ENCODE measurements at places on chromosomes 4 and X.

DNA sequence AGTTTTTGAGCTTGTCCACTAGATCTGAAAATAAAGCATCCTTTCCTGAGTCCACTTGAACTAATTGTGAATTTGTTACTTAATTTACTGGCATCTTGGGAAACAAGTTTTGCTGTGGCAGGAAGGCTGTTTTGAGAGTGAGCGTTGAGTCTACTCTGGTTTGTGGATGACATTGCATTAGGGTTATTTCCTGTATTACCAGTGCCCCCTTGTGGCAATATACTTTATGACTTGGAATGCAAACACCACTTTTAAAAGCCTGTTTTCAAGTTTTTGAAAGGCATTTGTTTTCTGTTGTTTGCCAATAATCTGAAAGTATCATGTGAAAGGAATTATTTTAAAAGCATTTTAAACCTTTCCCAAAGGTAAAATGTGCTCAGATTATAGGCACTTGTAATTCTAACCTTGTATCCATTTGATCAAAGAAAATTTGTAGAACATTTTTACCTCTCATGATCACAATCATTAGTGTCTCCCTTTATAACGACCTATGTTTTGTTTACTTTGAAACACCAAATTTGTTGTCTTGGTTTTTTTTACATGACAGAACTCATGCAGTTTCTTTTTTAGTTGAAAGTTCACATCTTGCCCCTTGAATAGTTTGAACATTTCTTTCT, 18.0 kb upstream of the CYP2U1 start:
- peaks cover 2% of the 10 kb centered on the region for H3K4me1 ChIP-seq
- no peak overlapping the region for H3K4me3 ChIP-seq
- no peak overlapping the region for H3K27ac ChIP-seq
- DNase-seq: no peak
- H3K36me3 ChIP-seq: peaks cover under 1% of the 10 kb centered on the region

DNA sequence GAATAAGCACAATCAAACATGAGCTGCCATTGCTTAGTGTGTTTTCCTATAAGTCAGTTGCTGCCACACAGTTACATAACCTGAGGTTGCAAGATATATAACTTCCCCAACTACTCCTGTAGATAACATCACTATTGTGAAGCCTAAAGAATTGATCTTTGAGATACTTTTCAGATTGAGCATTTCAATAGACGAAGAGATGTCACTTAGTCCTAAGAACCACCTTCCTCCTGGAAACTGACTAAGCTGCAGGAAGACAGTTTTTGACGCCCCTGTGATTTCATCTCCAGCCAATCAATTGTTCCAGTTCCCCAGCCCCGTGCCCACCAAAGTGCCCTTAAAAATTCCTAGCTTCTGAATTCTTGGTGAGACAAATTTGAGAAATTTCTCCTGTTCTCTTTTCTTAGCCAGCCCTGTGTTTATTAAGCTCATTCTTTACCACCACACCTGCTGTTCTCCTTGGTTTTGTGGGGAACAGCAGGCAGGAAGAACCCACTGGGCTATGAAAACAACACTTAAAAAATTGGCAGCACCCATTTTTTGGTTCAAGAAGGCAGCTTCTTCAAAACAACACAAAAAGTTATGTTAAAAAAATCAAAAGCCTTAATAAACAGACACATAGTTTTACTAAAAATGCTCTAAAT, 317.1 kb upstream of the PABPC4L start:
- no peaks in the 10 kb centered on the region for H3K4me1 ChIP-seq
- DNase-seq: no peak
- H3K4me3 ChIP-seq: no peak overlapping the region
- H3K27ac ChIP-seq: no peak overlapping the region

DNA sequence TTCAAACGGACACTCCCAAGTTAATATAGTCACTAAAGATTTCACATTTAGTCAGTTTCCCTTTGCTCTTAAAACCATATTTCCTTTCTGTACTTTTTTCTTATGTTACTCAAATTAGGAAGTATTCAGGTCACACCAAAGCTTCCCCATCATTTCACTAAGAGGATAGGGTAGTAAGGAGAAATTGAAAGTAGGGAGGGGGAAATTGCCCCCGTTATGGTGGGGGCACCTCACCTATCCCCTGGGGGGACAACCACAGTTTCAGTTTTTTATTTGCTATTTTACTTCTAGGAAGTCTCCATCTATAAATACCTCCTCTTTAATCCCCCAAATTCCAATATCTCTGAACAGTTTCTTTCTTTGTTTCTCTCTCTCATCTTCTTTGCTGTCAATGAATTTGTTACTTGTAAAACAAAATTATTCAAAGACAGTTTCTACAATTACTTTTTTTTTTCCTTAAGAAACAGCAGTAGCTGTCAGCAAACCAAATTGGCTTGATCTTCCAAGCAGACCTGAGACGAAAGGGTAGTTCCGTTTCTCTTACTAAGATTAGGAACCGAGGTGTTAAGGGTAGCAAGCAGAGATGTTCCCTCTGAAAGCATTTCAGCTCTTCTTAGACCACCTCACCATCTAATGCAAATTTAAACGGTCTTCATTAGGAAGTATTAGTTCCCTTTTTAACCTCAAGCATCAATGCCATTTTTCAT, 160.2 kb upstream of the KLF3 start:
- no peaks in the 10 kb centered on the region for H3K27me3 ChIP-seq
- H3K36me3 ChIP-seq: no peaks in the 10 kb centered on the region
- no peak overlapping the region for H3K4me3 ChIP-seq
- H3K4me1 ChIP-seq: peaks cover 49% of the 10 kb centered on the region

GRCh38 chr4:26094911-26095310, 180.9 kb downstream of the SMIM20 start:
- no peak for DNase-seq
- H3K27ac ChIP-seq: no peak overlapping the region
- H3K27me3 ChIP-seq: peaks cover 22% of the 10 kb centered on the region
- peaks cover 14% of the 10 kb centered on the region for H3K36me3 ChIP-seq
- no peak overlapping the region for H3K4me3 ChIP-seq
- peaks cover 16% of the 10 kb centered on the region for H3K4me1 ChIP-seq

- H3K27me3 ChIP-seq: no peaks in the 10 kb centered on the region
- H3K4me3 ChIP-seq: no peak overlapping the region
- H3K4me1 ChIP-seq: no peaks in the 10 kb centered on the region
- H3K27ac ChIP-seq: no peak overlapping the region
- DNase-seq: no peak
Observed at GRCh38 chrX:117301086-117301485, 815.5 kb downstream of the KLHL13 start.

DNA sequence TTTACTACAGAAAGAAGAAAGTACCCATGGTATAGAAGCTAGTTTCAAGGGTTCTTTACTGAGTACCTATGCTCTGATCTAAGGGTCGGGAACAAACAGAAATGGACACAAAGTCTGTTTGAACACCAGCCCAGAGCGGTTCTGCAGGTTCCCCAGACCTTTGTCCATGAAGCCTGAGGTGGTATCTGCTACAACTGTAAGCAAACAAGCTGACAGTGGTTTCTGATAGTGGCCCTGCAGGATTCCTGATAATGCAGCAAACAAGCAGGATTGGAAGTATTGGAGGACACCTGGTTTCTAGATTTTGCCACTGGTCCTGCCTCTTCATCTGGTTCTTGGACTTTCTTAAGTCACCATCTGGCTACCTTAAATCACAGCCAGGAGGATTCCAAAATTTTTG, 23.7 kb downstream of the SMPX start:
- no peaks in the 10 kb centered on the region for H3K36me3 ChIP-seq
- no peak overlapping the region for H3K4me3 ChIP-seq
- no peaks in the 10 kb centered on the region for H3K4me1 ChIP-seq
- H3K27me3 ChIP-seq: peaks cover 9% of the 10 kb centered on the region

GRCh38 chrX:9114245-9114644, 80.3 kb upstream of the FAM9B start:
- H3K4me3 ChIP-seq: no peak overlapping the region
- H3K27ac ChIP-seq: no peak overlapping the region
- H3K4me1 ChIP-seq: peaks cover 6% of the 10 kb centered on the region

DNA sequence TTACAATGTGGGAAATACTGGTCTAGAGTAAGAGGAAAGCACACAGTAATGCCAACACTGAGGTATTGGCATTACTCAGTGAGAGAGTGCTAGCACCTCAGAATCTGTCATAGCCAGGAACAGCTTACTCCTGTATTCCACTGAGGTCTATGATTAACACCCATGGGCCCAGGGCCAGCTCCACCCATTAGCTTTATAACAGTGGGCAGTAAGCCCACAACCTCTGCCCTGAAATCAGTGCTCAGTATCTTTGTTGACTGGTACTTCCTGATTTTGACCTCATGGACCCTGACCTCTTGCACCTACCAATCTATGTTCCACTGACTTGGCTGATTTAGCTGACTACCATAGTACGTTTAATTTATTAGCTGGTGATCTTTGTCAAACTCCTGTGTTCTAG, 56.1 kb downstream of the LANCL3 start:
- no peaks in the 10 kb centered on the region for H3K36me3 ChIP-seq
- DNase-seq: no peak
- H3K4me3 ChIP-seq: no peak overlapping the region
- H3K27ac ChIP-seq: no peak overlapping the region

- DNase-seq: no peak
- peak within 1 kb of the TSS; percentile 47 for H3K4me3 ChIP-seq
- no peaks in the 10 kb centered on the region for H3K36me3 ChIP-seq
Observed at GRCh38 chrX:50813843-50814661, at the start of gene SHROOM4. TSS of gene SHROOM4 (minus strand) at chrX:50814194. CDS start at chrX:50814018, 176 bp downstream.

- H3K4me3 ChIP-seq: no peak overlapping the region
- no peaks in the 10 kb centered on the region for H3K4me1 ChIP-seq
- no peak overlapping the region for H3K27ac ChIP-seq
- H3K27me3 ChIP-seq: peaks cover 7% of the 10 kb centered on the region
Observed at GRCh38 chr4:7206911-7207567, 14.7 kb downstream of the SORCS2 start.

DNA sequence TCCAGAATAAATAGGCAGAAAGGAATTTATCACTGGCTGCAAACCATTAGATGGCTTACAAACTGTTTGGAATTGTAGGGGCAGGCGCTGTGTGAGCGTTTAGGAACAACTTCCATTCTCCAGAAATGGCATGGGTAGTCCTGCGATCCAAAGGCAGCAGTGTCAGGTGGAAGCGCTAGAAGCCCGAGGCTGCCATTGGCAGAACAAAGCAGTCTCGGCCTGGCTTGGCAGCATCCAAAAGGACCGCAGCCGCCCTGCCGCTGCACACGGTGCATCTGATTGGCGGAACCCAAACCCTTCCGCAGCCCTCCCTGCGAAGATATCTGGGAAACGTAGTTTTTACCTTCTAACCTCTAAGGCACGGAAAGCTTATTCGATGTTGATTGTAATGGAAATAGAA, 23.6 kb upstream of the YTHDC1 start:
- H3K4me1 ChIP-seq: peaks cover 13% of the 10 kb centered on the region
- no peaks in the 10 kb centered on the region for H3K36me3 ChIP-seq
- no peaks in the 10 kb centered on the region for H3K27me3 ChIP-seq
- H3K27ac ChIP-seq: no peak overlapping the region
- DNase-seq: peak; percentile 70

DNA sequence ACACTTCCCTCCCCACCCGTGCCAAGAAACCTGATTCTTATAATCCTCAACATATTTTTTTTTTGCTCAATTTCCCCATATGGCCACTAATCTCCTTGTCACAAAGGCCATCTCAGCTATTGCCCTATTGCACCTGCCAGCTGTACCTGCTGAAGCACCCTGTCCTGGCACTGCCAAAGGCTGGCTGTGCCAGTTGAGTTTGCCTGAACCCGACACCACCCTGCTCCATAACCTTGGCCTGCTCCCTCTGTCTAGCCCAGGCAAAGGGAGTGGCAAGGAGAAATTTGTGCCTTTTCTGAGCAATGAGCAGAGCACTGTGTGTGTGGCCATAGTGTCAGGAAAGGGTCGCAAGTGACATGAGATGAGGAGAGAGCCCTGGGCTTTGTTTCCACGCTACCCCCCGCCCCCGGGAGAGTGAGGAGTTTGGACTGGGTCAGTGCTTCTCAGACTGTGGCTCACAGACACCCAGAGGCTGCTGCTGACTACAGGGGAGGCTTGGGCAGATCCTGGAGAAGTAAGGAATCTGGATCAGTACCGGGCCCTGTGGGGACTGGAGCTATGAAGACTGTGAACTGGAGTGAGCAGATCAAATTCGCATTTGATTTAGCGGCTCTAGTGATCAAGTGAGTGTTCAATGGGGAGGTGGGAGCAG, 42.2 kb upstream of the HMGB3 start:
- H3K4me1 ChIP-seq: no peaks in the 10 kb centered on the region
- peaks cover 1% of the 10 kb centered on the region for H3K36me3 ChIP-seq
- no peak for DNase-seq
- H3K27ac ChIP-seq: no peak overlapping the region
- no peaks in the 10 kb centered on the region for H3K27me3 ChIP-seq
- no peak overlapping the region for H3K4me3 ChIP-seq

DNA sequence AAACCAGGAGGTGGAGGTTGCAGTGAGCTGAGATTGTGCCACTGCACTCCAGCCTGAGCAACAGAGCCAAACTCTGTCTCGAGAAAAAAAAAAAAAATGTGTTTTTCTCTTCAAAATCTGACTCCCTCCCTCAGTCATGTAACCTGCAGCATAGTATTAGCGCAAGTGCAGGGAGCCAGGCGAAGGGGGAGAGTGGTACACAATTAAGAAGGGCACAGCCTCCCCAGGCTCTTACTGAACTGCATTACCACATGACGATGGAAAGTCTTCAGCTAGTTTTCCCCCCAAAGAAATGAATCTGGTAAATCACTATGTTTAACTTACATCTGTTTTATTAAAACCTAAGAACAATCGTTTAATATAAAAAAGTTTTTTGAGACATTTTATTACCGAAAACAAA, 32.4 kb downstream of the PALLD start:
- DNase-seq: no peak
- no peak overlapping the region for H3K4me3 ChIP-seq
- H3K4me1 ChIP-seq: no peaks in the 10 kb centered on the region
- H3K36me3 ChIP-seq: no peaks in the 10 kb centered on the region
- peaks cover 9% of the 10 kb centered on the region for H3K27me3 ChIP-seq

GRCh38 chr4:38523054-38523453, 140.9 kb upstream of the KLF3 start:
- no peaks in the 10 kb centered on the region for H3K27me3 ChIP-seq
- no peak overlapping the region for H3K27ac ChIP-seq
- peaks cover 15% of the 10 kb centered on the region for H3K4me1 ChIP-seq
- H3K36me3 ChIP-seq: peaks cover 14% of the 10 kb centered on the region
- no peak for DNase-seq
- no peak overlapping the region for H3K4me3 ChIP-seq

DNA sequence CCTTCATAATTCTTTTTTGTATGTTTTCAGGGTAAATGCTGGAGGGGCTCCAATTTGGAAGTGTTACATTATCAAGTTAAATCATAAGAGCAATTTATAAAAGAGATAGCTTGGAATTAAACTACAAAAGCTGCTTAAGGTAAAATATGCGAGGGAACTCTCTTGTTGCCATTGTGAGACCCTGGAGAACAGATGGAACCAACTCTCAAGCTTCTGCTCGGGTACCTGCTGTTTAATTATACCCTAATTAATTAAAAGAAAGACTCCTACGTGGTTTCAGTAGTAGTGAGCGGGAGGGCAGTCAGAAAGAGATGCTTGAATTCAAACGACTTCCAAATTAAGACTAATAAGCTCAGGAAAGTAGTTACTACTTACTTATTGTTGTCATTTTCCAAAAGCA, 313.1 kb upstream of the TACR3 start:
- no peaks in the 10 kb centered on the region for H3K4me1 ChIP-seq
- no peaks in the 10 kb centered on the region for H3K27me3 ChIP-seq
- no peaks in the 10 kb centered on the region for H3K36me3 ChIP-seq
- H3K27ac ChIP-seq: no peak overlapping the region
- no peak for DNase-seq
